ENCODE measurements at places on chromosomes 7 and 10.

DNA sequence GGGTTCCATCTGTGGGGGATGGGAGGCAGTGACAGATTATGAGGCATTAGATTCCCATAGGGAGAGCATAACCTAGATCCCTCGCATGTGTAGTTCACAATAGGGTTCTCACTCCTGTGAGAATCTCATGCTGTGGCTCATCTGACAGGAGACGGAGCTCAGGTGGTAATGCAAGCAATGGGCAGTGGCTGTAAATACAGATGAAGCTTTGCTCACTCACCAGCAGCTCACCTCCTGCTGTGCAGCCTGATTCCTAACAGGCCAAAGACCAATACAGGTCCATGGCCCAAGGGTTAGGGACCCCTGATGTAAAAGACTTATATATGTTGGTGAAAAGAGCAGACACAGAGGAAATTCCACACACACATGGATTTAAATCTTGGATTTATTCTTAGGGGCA, 370.2 kb downstream of the NRG3 start:
- no peak for DNase-seq

- DNase-seq, result no peak
Observed at GRCh38 chr10:124058346-124059003, 34.9 kb downstream of the CHST15 start.

DNA sequence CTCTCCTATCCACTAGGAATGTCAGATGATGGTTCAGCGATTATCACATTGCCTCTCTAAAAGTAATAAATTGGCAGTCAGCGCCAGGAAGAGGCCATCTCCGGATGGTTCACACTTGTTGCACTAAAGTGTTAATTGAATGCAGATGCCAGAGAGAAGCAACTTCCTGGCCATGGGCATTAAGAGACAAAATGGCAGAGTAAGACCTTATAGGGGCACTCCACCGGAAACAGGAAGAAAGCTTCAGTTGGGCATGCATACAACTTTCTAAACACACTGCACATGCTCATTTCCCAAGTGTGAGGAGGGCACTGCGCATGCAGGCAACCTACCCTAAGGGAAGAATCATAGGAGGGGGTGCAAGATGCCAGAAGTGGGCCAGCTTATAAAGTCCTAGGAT, 71.7 kb upstream of the AUTS2 start:
- DNase-seq, result no peak

DNA sequence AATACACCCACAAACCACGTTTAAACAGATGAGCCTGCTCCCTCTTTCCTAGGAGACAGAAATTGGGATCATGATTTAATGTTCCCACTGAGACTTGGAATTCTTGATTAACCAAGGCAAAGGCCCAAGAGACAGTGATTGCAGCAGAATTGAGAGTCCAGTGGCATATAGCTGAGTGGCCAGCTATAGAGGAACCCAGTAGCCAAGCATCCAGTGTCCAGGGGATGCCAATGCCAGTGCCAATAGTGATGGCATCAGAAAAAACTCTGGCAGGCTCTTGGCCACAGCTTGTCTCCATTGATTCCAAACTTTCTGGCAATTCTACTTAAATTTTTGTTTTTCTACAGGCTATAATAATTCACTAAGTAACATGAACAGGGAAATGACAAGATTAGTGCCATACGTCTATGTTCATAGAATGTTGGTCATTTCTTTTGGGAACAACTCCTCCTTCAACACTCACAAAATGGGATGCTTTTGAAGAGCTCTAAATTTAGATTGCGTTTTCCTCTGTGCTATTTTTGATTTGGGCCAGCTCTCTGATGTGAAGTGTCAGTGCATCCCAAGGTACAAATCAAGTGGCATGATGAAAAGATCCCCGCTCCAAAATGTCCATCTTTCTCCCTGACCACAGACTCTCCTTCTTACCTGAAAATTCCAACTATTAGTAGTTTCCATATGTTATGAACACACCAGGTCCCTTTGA, 83.1 kb upstream of the A1CF start:
- DNase-seq, result no peak

DNA sequence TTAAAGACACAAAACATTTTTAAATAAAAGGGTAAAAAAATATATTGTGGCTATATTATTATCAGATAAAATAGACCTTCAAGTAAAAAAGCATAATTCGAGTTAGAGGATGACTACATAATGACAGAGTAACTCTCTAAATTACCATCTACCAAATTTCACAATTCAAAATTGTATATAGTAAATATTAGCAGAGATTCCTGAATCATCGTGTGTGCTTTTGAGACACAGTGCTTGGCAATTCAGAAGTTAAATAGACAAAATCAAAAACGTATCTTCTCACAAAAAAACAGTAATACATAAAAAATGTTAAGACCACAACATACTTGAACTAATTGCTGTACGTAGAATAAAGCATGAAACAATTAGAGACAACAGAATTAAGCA, 110.4 kb downstream of the AHR start:
- DNase-seq, result no peak

- DNase-seq, result no peak
Observed at GRCh38 chr10:71865561-71866041, 14.6 kb upstream of the PSAP start.

- no peak for DNase-seq
Observed at GRCh38 chr10:33790521-33791271, 456.2 kb upstream of the NRP1 start.

Measured in activated CD8-positive, alpha-beta memory T cell treated with anti-CD3 and anti-CD28 coated beads for 1 hour (primary cell).